Glomerular endothelial cell (primary cell): ENCODE measurements at places on chromosomes 6 and 20.

DNA sequence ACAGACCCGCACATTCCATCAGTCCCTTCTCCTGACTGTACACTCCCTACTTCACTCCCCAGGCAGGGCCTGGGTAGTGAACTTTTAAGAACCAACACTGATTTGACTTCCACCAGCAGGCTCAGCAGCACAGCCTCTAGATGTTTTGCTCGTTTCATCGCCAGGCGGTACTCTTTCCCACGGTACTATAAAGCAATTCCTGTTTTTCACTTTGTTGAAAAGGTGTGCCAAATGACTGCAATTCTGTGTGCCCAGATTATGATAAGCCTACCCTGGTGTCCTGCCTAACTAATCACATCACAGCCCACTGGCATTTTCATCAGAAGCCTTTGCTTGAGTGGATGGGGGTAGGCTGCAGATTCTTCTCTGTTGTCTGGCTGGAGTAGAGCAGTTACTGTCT, 12.9 kb upstream of the WTAP start:
- DNase-seq: no peak

GRCh38 chr20:49980140-49981008, 2.4 kb upstream of the SNAI1 start:
- DNase-seq: no peak

DNA sequence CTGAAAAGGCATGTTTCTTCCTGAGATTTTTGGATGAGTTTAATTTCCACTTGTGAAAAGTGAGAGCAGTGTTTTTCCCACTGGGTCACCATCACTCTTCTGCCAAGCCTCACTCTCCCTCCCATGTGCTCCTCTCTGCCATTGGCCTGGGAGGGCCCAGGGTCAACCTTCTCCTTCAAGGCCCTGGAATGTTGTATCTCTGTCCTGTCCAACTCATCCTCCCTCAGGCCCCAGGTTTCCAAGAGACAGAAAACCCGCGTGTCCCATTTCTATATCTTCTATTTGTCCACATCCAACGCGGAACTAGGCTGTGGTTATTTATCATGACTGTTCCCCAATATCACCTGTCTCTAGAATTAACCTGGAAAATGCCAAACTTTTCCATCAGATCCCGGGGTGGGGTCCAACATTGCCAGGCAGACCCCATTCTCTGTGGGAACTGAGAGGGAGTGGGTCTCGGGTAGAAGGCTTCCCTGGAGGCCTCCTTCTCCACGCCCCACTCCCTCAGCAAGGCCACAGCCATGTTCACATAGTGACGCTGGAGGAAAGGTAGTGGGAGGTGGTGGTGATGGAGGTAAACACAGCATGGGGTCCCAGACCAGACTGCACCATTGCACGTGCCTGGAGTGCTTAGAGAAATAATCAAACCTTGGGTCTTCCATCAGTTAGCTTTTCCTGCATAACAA, 173.5 kb downstream of the SCP2D1 start:
- no peak for DNase-seq

- DNase-seq: no peak
Observed at GRCh38 chr20:1319051-1319450, 9.9 kb downstream of the SDCBP2 start.

GRCh38 chr20:5833309-5833941, 83.2 kb downstream of the SHLD1 start:
- no peak for DNase-seq

DNA sequence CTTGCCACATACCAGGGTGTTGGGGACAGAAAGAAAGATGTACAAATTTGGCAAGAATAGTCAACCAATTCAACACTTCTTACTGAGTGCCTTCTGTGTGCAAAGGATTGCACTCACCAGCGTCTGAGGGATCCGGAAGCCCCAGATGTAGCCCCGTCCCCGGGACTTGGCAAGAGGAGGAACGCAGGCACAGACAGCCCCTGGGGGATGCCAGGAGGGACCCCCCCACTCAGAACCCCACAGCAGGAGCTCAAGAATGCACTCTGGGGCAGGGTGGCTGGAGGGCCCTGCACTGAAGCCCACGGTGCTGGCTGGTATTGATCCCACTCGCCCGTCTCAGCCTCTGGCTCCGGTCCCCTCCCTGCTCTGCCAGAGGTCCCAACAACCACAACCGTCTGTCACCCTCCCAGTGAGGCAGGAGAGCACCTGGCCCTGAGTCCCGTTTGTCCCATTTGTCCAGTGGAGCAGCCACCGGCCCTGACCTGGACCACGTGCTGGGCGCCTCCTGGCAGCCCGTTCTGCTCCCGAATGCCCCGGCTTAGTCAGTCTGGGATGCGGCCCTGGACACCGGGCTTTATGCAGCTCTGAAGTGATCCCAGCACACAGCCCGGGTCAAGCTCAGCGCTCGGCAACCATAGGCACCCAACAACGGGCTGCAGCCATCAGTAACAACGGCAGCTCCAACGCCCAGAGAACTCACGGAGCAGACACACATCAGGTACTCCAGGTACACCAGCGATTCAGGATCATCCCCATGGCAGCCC, 128.7 kb downstream of the DLL1 start:
- no peak for DNase-seq
